ENCODE measurements at places on chromosomes 11 and 22.

DNA sequence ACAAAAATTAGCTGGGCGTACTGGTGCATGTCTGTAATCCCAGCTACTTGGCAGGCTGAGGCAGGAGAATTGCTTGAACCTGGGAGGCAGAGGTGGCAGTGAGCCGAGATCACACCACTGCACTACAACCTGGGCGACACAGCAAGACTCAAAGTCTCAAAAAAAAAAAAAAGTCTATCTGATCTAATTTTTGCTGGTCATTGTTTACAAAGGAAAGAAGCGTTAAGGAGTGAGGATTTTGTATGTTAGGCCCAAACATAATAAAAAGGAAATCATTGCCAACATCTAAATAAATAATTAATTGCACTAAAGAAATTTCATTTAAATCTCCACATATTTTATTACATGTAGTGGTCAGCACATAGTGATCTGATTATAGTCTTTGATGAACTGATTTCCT lies 2.9 kb downstream of the RBX1 start:
- H3K4me3 ChIP-seq, result no peak overlapping the region
- peaks cover 12% of the 10 kb centered on the region for H3K4me1 ChIP-seq
- H3K27ac ChIP-seq, result no peak overlapping the region
- H3K27me3 ChIP-seq, result no peaks in the 10 kb centered on the region
- peaks cover 28% of the 10 kb centered on the region for H3K36me3 ChIP-seq

DNA sequence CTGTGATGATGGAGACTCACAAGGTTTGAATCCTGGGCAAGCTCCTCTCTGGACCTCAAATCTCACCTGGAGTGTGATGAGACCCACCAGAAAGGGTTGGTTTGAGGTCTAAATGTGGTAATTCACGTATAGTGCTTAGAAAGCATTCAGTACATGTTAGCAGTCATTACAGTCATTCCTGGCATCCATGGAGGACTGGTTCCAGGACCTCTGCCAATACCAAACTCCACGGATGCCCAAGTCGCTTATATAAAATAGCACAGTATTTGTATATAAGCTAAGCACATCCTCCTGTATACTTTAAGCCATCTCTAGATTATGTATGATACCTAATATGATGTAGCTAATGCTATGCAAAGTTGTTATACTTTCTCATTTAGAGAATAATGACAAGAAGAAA lies 67.6 kb upstream of the CYP2D6 start:
- no peaks in the 10 kb centered on the region for H3K27me3 ChIP-seq
- H3K4me1 ChIP-seq, result no peaks in the 10 kb centered on the region
- no peak overlapping the region for H3K27ac ChIP-seq
- DNase-seq, result no peak
- peaks cover 5% of the 10 kb centered on the region for H3K36me3 ChIP-seq

DNA sequence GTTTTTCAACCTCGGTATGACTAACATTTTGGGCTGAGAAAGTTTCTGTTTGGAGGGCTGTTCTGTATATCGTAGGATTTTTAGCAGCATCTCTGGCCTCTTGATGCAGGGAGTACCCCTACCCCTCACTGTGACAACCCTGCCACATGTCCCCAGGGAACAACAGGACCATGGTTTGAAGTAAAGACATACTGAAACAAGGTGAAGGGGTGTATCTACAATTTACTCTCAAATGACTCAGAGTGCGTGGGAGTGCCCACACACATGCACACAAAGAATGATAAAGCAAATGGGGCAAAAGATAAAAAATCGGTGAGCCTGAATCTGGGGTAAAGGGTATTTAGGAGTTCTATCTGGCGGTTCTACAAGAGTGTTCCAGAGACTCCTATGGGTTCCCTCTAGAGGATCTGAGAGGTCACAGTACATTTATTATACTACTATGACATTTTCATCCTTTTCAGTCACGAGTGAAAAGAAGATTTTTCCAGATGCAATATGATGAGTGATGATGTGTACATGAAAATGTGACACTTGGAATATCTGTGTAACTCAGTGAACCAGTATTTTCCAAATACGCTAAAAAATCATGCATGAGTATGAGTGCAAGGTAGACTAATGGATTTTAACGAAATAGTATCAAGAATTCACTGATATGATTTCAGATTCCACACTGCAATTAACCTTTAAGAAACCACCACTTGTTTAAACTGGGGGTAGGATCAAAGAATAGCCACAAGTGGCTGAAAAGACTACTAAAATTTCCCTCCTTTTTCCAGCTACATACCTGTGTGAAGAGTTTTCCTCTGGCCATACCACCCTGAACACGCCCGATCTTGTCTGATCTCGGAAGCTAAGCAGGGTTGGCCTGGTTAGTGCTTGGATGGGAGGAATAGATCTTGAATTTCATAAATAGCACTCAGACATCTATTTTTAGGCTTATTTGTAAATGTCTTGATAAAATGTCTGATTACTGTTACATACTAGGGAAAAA lies 56.3 kb upstream of the YPEL1 start:
- H3K4me3 ChIP-seq, result no peak overlapping the region
- no peaks in the 10 kb centered on the region for H3K27me3 ChIP-seq
- no peak overlapping the region for H3K27ac ChIP-seq
- peaks cover 2% of the 10 kb centered on the region for H3K4me1 ChIP-seq

- DNase-seq, result no peak
- no peak overlapping the region for H3K4me3 ChIP-seq
- no peak overlapping the region for H3K27ac ChIP-seq
- H3K36me3 ChIP-seq, result no peaks in the 10 kb centered on the region
Observed at GRCh38 chr22:47593291-47593690, 830.8 kb downstream of the TBC1D22A start.

DNA sequence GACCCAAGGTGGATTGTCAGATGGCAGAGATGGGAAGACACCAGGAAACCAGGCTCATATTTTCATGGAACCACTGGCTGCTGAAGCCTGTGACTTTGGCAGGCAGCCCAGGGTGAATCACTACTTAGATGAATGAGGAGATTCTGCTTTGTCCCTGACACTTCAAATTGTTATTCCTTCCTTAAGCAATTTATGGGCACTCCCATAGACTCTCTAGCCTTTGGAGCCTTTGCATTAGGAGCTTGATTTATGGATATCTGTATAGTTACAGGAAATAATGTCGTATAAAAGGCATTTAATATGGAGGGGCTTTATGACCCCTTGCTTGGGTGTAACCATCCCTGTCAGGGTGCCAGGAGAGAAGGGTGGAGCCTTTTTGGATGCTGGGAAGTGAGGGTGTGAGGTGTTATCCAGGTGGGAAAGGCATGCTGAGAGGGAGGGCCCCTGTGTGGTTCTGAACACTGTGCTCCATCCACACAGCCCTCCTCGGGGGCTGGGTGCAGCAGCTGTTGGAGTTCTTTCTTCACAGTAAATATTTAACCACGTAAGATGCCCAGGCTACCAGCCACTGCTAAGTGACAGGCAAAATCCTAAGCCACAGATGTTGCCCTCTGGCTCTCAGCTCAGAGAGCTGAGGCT lies 35.3 kb downstream of the IL18 start:
- H3K36me3 ChIP-seq, result no peaks in the 10 kb centered on the region
- H3K27ac ChIP-seq, result no peak overlapping the region
- no peaks in the 10 kb centered on the region for H3K27me3 ChIP-seq

DNA sequence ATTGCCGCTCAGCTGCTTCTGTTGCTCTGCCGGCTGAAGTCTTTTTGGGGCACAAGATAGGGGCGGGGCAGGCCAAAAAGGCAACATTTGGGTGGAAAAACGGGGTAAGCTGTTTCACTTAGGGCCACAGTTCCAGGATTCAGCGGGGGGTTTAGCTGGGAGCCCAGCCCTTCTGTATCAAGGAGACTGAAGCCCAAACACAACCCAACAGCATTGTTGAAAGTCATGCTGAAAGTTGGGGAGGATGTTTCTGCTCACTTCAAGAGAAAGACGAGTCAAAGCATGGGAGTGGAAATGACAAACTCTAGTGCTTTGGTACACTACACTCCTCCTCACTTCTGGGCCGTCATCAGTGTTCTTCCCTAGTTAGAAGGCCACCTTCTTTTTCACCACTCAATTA lies 56.1 kb upstream of the GNAZ start:
- no peak overlapping the region for H3K4me3 ChIP-seq
- H3K4me1 ChIP-seq, result no peaks in the 10 kb centered on the region
- H3K27ac ChIP-seq, result no peak overlapping the region
- H3K27me3 ChIP-seq, result no peaks in the 10 kb centered on the region
- no peaks in the 10 kb centered on the region for H3K36me3 ChIP-seq

DNA sequence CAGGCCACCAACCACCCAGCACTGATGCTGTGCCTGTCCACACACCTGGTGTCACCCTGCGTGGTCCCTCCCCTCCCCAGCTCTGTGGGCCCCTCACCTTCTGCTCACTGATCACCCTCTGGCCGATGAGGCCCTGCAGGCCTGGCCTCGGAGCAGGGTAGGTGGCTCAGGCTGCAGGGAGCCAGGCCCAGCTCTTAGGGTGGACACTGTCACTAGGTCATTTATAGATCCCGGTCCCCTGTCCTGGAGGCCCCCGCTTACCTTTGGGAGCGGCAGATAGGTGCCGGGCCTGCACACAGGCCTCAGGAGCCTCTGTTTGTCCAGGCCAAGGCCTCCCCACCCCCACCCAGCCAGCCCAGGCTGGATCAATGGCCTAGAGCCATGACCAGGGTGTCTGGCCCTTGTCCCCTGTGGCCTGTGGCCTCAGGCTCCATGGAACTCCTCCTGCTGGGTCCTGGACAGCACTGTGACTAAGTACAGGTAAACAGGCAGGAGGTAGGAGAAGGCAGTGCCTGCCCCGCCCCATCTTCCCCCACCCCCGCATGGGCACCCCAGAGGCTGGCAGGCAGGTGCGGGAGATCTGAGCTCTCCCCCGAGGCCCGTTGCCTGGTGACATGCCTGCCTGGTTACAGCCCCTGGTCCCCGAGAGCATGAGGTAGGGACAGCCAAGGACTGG lies at the start of gene TMPRSS6:
Gene TMPRSS6 (minus strand): TSS at position 472 of the 676 bp plus-strand sequence. CDS start 6,296 bp downstream, outside the sequence.
- no peak within 1 kb of the TSS for H3K27ac ChIP-seq
- H3K4me1 ChIP-seq, result no peaks in the 10 kb centered on the region
- no peak within 1 kb of the TSS for H3K4me3 ChIP-seq
- no peaks in the 10 kb centered on the region for H3K27me3 ChIP-seq

DNA sequence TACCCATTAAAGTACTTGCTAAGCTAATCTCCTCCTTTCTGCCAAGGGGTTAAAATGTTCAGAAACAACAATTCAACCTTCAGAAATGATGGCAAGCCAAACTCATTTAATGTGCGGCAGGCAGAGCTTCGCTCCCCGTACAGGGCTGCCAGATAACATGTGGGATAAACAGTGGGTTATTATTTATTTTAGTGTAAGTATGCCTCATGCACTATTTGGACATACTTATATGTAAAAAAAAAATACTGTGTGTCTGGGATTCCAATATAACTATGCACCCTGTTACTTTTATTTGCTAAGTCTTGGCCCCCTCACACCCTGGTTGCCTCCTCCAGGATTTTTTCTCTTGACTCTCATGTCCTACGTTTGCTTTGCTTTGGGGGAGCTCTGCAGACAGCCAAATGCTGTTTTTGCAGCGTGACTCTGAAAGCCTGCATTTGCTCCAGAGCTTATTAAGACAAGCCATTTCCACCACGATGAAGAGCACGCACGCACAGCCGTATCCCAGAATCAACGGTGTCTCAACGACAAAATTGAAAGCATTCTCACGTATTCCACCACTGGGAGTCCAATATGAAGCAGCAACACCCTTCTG lies 86.5 kb upstream of the SHANK2 start:
- H3K4me3 ChIP-seq, result no peak overlapping the region
- H3K4me1 ChIP-seq, result peaks cover 8% of the 10 kb centered on the region
- H3K27me3 ChIP-seq, result peaks cover 2% of the 10 kb centered on the region
- no peaks in the 10 kb centered on the region for H3K36me3 ChIP-seq
- peak; percentile 68 for DNase-seq

- no peaks in the 10 kb centered on the region for H3K4me1 ChIP-seq
- H3K27me3 ChIP-seq, result no peaks in the 10 kb centered on the region
- no peak overlapping the region for H3K27ac ChIP-seq
- no peak for DNase-seq
- no peaks in the 10 kb centered on the region for H3K36me3 ChIP-seq
- H3K4me3 ChIP-seq, result no peak overlapping the region
Observed at GRCh38 chr11:59520741-59521140, 9.4 kb downstream of the OR4D9 start.

- H3K27ac ChIP-seq, result peak overlapping the region; percentile 67
- H3K36me3 ChIP-seq, result peaks cover 19% of the 10 kb centered on the region
- H3K4me3 ChIP-seq, result no peak overlapping the region
- DNase-seq, result no peak
Observed at GRCh38 chr11:66328302-66329144, 7.7 kb downstream of the RIN1 start.

DNA sequence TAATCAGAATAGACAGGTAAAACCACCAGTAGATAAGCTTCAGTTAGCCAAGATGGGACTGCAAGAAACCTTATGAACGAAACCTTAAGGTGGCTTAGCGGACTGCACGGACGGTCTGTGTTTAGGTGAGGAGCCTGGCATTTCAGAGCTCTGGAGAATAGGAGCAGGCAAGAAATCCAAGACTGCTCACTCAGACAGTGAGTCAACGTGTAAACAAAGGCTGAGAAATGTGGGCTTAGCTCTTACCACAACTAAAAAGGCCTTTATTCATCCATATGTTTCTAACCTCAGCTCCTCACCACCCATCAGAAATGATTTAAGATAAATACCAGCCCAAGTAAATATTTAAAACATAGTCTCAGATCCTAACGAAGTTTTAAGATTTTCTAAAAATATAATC lies 657.7 kb downstream of the OPCML start:
- peaks cover 4% of the 10 kb centered on the region for H3K4me1 ChIP-seq
- DNase-seq, result no peak
- H3K27me3 ChIP-seq, result no peaks in the 10 kb centered on the region
- H3K4me3 ChIP-seq, result no peak overlapping the region
- no peaks in the 10 kb centered on the region for H3K36me3 ChIP-seq
- no peak overlapping the region for H3K27ac ChIP-seq

- H3K36me3 ChIP-seq, result no peaks in the 10 kb centered on the region
- no peak overlapping the region for H3K4me3 ChIP-seq
- H3K27ac ChIP-seq, result no peak overlapping the region
Observed at GRCh38 chr11:106745941-106746340, 272.3 kb downstream of the GUCY1A2 start.

GRCh38 chr22:37639771-37640590 lies 512 bp downstream of the SH3BP1 start:
- H3K36me3 ChIP-seq, result peaks cover 19% of the 10 kb centered on the region
- DNase-seq, result no peak
- H3K27ac ChIP-seq, result no peak overlapping the region
- peaks cover 40% of the 10 kb centered on the region for H3K4me1 ChIP-seq

DNA sequence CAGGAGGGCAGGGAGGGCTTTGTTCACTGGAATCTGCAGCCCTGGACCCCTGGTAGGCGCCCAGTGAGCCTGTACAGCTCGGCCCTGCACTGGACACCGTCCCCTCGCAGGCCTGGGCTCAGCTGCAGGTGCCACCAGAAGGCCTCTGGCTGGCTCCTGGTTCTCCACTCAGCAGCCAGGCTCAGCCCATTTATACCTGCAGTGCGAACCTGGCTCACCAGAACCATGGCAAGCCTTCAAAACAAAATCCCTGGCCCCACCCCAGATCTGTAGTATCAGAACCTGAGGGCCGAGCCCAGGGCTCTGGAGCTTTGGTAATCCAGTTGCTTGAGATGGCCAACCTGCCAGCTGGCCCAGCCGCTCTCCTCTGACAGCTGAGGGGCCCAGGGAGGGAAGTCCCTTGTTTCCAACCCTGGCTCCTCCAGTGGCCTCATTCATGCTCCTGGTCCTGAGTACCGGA lies 870 bp upstream of the FREY1 start:
- no peak for DNase-seq
- peaks cover 98% of the 10 kb centered on the region for H3K36me3 ChIP-seq
- no peaks in the 10 kb centered on the region for H3K27me3 ChIP-seq
- H3K27ac ChIP-seq, result peak overlapping the region; percentile 57
- H3K4me1 ChIP-seq, result peaks cover 44% of the 10 kb centered on the region

- H3K36me3 ChIP-seq, result no peaks in the 10 kb centered on the region
- DNase-seq, result no peak
- H3K4me1 ChIP-seq, result no peaks in the 10 kb centered on the region
- H3K27me3 ChIP-seq, result no peaks in the 10 kb centered on the region
Observed at GRCh38 chr11:40160418-40160817, 1299.0 kb downstream of the LRRC4C start.

Measured in spinal cord (tissue), 10 donors.